ENCODE measurements at places on chromosomes 1 and 21.

- no peak for DNase-seq
Observed at GRCh38 chr1:155321639-155322503, 1.2 kb downstream of the RUSC1 start.

GRCh38 chr1:23394181-23394580 is 24.5 kb upstream of the ZNF436 start:
- DNase-seq, result no peak

DNA sequence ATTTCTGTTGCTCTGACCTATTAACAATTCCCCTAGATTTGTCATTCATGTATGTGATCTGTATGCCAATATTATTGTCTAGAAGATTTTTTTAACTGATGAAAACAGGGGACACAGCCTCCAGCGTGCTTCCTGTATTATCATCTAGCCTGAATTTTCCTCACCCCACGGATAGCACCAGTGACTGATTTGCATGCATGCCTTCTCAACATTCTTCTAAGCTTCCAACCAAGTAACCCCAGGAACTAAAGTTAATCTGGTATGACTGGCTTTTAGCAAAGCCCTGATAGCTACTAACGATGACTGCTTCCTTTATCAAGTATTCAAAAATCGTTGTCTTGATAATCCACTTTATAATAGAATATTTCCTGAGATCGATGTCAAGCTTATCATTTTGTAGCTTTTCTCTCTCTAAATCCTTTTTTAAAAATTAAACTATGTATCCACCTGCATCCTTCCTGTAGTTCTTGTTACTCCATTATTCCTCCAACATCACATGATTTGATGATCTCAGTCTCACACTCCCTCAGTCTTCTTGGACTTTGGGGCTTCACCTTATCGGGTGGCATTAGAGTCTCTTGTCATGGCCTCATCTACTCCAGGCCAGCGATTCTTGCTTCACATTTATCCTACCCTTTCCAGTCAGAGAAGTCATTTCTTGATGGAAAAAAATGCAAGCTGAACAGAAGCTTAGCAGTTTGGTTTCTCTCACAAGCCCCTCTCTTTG is 19.0 kb downstream of the BCAR3 start:
- DNase-seq, result no peak

DNA sequence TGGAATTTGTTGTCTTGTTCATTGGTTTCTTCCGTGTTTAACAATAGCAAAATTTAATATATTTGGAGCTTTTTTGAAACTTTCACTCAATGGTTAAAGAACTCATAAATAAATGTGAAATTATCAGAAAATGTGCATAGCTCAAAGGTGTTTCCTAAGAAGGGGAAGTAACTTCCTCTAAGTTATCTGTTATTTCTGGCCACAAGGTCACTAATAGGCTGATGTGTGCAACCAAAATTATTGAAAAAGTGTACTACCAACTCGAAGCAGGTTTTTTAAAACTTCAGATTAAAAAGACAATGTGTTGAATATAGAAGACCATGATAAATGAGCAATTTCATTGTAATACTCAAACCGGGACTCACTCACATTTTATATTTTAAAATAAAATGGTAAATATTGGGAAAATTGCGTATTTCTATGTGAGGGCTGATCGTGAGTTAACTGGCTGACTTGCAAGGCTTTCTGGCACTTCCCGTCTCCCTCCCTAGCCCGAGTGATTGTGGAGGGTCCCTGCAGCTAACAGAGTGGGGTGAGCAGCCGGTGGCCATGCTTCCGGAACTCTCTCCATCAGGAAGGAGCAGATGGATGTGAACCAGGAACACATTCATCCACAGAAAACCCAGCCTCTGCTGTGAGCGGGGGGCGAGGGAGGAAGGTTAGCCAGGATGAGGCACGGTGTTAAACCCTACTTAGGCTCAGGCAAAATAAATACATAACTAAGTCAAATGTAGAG is 96.9 kb downstream of the ERG start:
- DNase-seq, result no peak

GRCh38 chr1:26036756-26037281 is 9.1 kb downstream of the SLC30A2 start:
- no peak for DNase-seq

- no peak for DNase-seq
Observed at GRCh38 chr1:161179698-161180097, 2.4 kb upstream of the B4GALT3 start.

DNA sequence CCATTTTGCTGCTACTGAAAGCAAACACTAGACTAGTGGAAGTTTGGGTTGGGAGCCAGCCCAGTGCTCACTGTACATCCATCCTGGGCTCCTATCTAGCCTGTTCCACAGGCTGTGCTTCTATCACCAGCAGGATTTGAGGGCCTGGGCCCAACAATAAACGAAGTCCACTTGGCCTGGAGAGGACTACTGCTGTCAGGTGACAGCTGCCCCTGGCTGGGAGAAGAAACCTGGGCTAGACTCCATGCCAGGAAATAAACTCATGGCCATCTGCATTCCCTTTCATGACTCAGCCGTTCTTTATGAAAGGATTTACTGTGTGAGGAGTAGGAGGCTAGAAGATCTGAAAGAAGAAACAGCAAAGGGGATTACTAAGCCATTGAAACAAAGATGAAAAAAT is 35.5 kb downstream of the COLGALT2 start:
- no peak for DNase-seq

- no peak for DNase-seq
Observed at GRCh38 chr21:45919593-45919992, 62.0 kb upstream of the COL6A1 start.

DNA sequence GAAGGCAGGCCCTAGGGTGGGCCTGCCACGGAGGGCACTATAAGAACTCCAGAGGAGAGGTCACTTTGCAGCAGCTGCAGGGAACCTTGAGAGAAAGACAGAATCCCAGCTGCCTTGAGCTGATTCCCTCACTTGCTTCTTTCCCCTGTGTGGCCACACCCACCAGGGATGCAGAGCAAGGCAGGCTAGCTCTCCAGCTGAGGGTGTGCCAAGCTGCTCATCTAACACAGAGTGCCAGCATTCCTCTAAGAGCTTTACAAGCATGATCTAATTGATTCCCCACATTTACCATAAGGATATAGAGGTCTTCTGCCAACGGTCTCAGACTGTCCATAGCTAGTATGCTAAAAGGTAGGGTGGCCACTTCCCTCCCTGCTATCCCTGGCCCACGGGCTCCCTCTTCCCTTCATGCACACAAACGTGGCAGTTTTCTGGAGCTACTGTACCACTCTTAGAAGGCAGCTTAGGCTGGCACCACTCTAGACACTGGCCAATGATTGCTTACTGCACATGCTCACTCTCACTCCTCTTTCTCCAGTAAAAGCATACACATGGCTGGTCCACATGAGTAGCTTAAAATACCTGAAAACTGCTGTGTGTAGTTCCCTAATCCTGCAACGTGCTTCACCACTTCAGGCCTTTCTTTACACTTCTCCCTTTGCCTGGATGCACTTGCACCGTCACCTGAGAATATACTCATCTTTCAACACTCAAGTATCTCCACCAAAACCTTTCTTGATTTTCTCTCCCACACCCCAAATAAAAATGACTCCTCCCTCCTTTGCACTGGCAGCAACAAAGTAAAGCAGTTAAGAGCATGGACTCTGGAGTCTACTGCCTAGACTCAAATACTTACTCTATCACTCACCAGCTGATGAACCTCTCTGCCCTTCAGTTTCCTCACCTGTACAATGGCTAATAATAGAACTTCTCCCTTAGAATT is 57.7 kb downstream of the DMAP1 start:
- no peak for DNase-seq

DNA sequence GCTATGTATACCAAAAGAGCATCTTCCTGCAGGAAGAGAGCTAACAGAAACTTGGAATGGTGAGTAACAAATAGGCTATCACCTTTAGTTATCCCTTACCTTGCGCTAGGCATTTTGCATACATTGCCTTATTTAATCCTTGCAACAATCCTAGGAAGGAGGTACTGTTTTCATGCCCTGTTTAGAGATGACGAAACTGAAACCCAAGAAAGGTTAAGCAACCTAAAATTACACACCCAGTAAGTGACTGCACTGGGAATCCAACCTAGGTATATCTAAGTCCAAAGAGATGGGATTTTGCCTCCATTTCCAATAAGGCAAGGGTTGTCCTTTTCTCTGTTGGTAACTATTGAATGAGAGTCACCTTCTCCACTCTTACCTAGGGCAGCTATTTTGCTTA is 144.5 kb downstream of the TM2D1 start:
- DNase-seq, result no peak

DNA sequence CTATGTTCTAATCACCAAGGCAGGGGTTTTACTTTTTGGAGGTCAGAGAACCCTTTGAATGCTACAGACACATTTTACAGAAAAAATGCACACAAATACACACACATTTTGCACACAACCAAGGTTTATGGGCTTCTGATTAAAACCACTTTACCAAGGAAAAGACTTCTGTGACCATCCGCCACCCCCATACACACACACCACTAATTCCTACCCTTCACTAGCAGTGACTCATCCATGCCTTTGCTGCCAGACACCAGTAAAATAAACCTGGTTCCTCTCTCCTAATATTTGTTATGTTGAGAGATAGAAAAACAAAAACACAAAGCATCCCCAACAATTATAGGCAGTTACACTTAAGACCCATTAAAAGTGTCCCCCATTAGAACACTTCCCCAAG is 12.9 kb downstream of the PIGM start:
- no peak for DNase-seq

DNA sequence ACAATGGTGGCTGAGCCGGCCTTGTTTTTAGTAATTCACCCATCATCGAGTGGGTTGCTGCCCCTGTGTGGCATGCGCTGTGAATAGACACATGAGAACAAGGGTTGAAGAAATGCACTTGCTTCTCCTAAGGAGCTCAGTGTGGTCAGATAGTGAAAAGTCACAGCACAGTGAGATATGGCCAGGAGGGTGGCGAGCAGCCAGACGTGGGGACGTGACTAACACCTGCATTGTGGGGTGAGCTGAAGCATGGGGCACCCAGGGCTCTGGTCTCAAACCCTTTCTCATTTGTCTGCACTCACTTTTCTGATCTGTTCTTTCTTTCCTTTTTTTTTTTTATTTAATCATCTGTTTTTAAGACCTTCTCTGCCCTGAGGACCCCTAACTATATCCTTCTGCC is 13.5 kb downstream of the MTARC1 start:
- no peak for DNase-seq

DNA sequence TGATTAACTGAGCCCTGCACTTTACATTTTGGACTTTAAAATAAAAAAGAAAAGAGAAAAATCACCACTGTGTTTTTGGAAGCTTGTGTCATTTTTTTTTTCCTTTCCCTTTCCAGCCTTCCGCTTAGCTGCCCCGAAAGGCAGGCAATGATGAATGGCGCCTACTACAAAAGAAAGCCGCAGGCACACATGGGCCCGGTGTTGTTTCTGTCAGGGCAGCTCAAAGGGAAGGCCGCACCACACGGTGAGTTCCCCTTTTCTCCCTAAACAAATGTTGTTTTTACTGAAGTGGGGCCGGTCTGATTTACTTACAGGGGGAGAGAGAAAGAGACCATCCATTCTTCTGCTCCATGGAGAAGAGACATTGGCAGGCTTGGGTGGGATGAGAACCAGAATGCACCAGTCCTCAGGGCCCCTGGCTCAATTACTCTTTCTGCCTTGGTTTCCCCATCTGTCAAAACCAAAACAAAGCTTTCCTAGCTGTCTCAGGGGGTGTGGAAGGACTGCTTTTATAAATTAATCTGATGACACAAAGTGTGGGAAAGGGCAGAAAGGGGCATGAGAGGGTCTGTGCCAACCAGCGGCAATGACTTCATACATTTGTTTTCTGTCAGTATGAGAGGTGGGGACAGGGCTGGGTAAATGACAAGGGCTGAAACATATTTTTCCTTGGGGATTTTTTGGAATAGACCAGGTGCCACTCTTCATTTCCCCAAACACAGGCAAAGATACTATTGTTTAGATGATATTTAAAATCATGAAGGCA is 91.4 kb upstream of the PLXNA2 start:
- no peak for DNase-seq

- no peak for DNase-seq
Observed at GRCh38 chr21:36479415-36480402, at the start of gene CLDN14. TSS of gene CLDN14 (minus strand) at chr21:36480122. CDS start at chr21:36461695, 18,427 bp downstream.

- no peak for DNase-seq
Observed at GRCh38 chr1:54645806-54646676, 4.5 kb downstream of the MROH7 start.

- no peak for DNase-seq
Observed at GRCh38 chr21:27614231-27614630, 647.3 kb upstream of the ADAMTS5 start.

GRCh38 chr1:16217061-16217785 is 4.8 kb upstream of the ARHGEF19 start:
- peak; percentile 85 for DNase-seq

- DNase-seq, result no peak
Observed at GRCh38 chr1:67126111-67126746, 8.5 kb downstream of the C1orf141 start.

DNA sequence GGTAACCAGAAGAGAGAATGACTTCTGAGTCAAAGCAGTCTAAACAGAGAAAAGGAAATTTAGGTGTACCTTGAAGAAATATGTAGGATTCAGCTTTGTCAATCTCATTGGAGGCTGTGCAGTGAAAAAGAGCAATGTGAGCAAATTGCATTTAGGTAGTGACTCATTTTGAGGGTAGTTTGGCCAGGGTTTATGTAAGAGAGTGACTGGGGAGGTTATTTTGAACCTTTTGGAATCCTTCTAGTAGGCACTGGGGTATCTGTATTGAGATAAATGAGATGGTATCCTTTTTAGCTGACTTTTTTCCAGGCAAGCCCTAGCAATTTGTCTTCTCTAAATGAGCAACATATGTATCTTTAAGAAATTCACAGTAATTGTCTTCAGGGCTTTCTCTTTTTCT is 95.9 kb downstream of the DISP1 start:
- DNase-seq, result no peak

DNA sequence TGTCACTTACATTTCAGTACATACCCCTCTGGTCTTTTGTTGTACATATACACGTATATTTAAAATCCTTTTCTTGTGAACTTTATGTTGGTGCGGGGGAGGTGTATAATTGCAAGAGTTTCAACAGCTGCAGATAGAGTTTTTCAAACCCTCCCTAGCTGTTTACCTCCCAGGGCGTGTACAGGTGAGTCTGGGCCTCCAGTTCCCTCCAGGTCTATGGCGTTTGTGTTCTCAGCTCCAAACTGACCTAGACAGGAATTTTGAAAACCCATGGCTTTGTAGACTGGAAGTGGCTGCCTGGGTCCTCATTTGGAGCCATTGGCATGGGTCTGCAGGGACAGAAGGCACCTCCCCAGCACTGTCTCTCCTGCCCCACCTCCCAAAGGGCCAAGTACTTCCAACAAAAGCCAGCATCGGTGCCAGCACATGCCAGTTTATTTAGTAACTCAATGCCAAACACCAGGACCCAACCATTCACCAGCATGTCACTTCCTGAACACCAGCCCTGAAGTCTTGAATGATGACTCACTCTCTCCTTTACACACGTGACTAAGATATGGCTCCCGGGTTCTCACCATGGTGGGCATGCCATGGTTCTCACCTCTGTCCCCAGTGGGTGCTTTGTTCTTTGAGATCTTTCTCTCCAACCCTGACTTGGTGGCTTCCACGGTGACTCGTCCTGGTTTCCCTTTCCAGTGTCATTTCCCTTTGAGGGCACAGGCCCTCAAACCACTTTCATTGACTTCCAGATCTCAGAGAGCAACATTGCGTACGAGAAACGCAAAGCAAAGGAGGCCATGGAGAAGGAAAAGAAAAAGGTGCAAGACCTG is 57.3 kb upstream of the EFHD2 start:
- no peak for DNase-seq

- DNase-seq, result no peak
Observed at GRCh38 chr1:184686540-184686939, 68.1 kb downstream of the EDEM3 start.

- DNase-seq, result no peak
Observed at GRCh38 chr21:30932686-30933085, 51.3 kb upstream of the KRTAP11-1 start.

All from NCI-H526 treated with DMSO at 0.1 percent for 48 hours (cell line).